ENCODE measurements at places on chromosomes 1 and 21.

DNA sequence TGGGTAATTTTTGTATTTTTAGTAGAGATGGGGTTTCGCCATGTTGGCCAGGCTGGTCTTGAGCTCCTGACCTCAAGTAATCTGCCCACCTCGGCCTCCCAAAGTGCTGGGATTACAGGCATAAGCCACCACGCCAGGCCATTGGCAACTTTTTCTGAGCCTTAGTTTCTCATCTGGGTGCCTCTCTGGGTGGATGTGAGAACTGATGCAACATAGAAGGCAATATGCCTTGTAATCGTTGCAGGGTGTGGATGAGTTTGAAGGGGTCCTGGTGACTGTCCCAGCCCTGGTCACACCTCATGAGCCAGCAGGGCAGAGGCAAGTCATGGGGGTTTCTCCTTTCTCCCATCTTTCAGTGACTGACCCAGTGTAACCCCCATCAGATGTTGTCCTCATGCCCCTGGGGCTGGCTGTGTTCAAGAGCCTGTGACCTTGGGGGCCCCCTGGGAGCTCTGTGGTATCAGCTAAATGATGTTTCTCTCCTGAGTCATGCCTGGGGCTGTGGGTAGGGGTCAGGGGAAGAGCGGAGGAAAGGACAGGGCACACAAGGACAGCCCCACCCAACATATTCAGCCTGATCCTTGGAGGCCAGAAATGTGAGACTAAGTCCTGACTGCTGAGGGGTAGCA, 3.6 kb downstream of the COL9A2 start:
- no peak for DNase-seq

DNA sequence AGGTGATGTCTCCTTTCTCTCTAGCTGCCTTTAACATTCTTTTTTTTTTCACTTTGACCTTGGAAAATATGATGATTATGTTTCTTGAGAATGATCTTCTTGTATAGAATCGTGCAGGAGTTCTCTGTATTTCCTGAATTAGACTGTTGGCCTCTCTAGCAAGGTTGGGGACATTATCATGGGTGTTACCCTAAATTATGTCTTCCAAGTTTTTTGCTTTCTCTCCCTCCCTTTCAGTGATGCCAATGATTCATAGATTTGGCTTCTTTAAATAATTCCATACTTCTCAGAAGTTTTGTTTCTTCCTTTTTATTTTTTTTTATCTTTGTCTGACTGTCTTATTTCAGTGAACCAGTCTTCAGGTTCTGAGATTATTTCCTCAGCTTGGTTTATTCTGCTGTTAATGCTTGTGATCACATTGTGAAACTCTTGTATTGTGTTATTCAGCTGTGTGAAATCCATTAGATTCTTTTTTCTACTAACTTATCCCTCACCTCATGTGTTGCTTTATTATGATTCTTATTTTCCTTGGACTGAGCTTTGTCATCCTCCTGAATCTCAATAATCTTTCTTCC, 268.4 kb upstream of the NRIP1 start:
- no peak for DNase-seq

DNA sequence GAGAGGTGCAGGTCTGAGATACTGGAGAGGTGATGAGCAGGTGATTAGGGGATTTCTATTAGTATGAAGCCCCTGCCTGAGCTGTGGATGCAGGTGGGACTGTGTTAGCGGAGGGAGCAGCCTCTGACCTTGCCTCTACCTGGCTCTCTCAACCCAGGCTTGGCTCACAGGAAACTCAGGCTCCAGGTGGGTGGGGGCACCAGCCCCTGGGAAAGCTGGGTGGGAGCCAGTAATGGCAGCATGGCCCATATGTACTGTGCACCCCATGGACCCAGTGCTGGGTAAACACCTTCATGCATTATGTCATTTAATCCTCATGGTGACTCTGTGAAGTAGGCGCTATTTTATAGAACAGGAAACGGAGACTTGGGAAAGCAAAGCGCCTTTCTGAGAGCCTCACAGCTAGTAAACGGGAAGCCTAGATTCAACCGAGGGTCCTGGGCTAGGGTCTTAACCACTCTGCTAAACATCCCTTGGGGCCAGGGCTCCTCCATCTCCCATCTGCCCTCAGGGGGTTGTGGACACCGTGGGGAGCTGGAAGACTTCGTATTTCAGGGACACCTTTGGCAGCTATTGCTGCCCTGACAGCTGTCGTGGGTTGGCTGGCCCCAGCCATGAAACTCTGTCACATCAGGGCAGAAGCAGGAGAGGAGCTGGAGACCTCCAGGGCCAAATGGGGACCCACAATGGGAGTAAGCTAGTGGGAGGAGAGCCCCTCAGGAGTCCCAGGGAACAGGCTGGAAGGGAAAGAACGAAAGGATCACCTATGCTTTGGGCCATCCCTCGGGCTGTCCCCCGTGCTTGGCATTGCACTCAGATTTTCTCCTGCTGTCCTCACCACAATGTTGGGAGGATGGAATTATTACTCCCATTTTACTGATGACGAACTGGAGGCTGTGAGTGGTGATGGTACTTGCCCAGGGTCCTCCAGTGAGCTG, 59.6 kb upstream of the CSF3R start:
- no peak for DNase-seq

DNA sequence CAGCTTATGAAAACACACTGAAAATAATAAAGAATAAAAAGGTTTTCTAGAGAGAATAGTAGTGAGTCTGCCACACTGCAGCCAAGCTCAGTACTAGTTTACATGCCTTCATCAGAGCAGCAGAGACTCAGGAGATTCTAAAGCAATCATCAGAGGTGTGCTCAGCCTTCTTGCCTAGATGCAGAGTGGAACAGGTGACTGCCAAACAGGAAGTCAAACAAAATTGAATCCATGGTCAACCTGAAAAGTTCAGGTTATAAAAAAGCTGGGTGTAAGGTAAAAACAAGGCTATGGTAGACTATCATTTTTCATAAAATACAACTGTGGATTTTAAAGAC, 165.3 kb upstream of the C1orf105 start:
- DNase-seq, result no peak

- no peak for DNase-seq
Measured at GRCh38 chr1:109539676-109540075, at the start of gene GPR61. GPR61 (plus strand) TSS chr1:109539872; CDS start chr1:109543023, 3,151 bp downstream.

DNA sequence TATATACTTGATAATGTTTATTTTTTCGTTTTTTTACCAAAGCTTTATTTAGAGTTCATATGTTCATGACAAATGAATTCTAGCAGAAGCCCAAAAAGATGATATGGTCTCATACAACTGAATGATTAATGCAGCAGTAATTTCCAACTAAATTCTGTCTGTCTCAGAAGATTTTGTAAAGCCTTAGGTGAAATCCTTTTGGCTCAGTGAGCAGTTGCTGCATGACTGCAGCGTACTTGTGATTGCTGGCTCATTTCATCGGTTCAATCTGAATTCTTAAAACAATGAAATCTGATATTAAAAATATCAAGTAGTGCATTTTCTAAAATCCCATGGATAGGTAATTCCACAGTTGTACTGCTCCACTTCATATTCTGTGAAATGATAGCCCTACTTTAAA, 73.2 kb downstream of the AK5 start:
- DNase-seq, result no peak

Data from activated naive CD4-positive, alpha-beta T cell (primary cell).